ENCODE measurements at places on chromosomes 4 and X. TPM values are rescaled to one million over a fixed set of nuclear protein-coding genes. Genes with fewer than 3 reads are reported as not detected.

Gene MTNR1A
- total RNA-seq, result not detected

GRCh38 chrX:22063284-22063683 lies 31.2 kb downstream of the PHEX start:
- DNase-seq, result no peak

Gene PRICKLE3
- total RNA-seq, result 13.9 TPM

Gene CDKL5
- 1.0 TPM for total RNA-seq

DNA sequence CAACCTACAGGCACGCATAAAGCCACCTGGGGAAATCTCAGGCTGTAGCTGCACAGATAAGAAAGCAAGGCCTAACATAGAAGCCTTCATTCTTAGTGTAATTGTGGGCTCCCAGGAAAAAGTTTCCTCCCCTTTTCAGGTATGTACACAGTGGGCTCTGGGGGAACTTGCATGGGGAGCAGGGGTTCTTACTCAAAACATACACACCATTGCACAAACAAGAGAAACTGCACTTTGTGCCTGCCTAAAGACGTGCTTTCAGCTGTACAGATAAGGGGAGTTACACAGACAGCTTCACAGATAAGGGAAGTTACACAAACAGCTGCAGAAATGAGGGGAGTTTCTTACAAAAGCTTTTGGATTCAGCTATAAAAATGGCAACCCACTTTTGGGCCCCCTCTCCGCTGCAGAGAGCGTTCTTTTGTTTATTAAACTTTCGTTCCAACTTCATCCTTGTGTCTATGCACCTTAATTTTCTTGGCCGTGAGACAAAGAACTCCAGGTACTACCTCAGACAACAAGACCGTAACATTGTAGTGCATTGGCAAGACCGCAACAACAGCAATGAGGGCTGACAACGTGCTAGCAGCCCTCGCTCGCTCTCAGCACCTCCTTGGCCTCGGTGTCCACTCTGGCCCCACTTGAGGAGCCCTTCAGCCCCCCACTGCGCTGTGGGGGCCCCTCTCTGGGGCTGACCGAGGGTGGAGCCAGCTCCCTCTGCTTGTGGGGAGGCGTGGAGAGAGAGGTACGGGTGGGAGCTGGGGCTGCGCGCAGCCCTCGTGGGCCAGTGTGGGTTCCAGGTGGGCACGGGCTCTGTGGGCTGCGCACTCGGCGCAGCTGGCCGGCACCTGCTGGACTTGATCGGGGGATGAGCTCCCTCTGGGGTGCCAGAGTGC lies 317.5 kb downstream of the RAPGEF2 start:
- DNase-seq, result no peak

Gene OTC
- not detected for total RNA-seq
